HFF-Myc (cell line): ENCODE measurements at places on chromosomes 1 and 21.

DNA sequence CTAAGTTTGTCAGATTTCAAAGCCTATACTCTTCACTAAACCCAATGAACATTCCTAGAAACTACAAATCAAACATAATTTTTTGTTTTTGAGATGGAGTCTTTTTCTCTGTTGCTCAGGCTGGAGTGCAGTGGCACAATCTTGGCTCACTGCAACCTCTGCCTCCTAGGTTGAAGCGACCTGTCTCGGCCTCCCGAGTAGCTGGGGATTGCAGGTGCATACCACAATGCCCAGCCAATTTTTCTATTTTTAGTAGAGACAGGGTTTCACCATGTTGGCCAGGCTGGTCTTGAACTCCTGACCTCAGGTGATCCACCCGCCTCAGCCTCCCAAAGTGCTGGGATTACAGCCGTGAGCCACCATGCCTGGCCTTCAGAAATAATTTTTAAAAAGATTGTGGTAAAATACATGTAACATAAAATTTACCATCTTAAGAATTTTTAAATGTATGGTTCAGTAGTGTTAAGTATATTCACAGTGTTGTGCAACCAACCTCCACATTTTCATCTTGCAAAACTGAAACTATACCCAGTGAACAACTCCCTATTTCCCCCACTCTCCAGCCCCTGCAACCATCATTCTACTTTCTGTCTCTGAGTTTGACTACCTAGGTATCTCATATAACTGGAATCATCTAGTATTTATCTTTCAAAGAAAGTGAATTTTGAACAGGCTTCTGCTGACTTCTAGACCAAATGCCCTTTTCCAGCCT, 2.7 kb upstream of the CFAP141 start:
- no peak for DNase-seq

GRCh38 chr1:27536767-27537166, 46.8 kb upstream of the WASF2 start:
- no peak for DNase-seq

GRCh38 chr1:77828098-77828497, 48.6 kb downstream of the MIGA1 start:
- DNase-seq: no peak

GRCh38 chr1:102853136-102853535, 255.2 kb downstream of the COL11A1 start:
- no peak for DNase-seq

DNA sequence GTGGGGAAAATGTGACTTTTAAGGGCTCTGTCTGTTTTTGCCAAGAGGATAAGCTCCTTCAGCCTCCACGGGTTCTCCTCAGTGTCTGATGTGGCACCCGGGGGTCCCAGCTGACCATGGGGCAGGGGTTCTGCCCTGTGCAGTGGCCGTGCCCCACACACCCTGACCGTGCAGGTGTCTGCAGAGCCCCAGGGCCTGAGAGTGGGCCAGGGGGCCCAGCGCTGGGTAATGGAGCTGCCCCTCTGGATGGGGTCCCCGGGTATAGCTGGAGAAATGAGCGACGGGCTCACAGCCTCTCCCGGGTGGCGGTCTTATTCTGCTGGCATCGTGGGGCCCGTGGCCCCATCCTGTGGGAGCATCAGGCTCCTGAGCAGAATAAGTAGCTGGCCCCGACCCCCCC, 2.9 kb upstream of the PFKL start:
- no peak for DNase-seq

GRCh38 chr1:226615876-226616275, 67.3 kb downstream of the STUM start:
- no peak for DNase-seq

GRCh38 chr1:53546409-53547155, 87.4 kb downstream of the DMRTB1 start:
- no peak for DNase-seq

DNA sequence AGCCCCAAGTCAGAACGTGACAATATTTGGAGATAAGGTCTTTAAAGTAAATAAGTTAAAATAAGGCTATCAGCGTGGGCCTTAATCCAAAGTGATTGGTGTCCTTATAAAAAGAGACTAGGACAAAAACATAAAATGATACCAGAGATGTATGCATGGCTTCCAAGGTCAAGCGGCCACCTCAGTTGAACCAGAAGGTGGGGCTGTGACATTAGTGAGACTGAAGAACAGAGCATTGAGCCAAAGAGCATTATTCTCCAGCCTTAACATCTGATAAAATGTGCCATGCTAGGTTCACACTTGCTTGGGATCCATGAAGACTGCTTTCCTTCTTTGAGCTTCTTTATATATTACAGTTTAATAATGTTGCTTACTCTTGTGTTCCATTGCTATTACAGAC, 554.6 kb downstream of the PLA2G4A start:
- DNase-seq: no peak

- DNase-seq: peak; percentile 87
These were observed 10.2 kb downstream of the SPSB1 start for GRCh38 chr1:9302745-9303524.

GRCh38 chr1:6083801-6084446, 38.2 kb downstream of the KCNAB2 start:
- DNase-seq: no peak

DNA sequence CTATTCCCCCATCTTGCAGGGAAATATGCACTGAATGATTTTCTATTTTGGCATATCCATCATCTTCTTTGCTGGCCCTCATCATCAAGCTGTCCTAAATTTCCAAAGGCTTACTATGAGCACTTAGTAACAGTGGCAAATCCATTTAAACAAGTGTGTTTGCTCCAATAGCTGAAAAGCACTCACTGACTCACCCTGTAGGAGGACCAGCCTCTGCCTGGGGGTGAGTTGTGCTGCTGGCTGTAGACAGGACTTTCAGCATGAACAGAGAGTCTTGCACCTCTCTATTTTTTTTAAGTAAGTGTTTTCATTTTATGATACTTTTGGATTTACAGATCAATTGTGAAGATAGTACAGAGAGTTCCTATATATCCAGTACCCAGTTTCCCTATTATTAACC, 97.3 kb downstream of the SLC35F3 start:
- no peak for DNase-seq

GRCh38 chr1:106787520-106787919, 269.0 kb upstream of the PRMT6 start:
- DNase-seq: no peak

DNA sequence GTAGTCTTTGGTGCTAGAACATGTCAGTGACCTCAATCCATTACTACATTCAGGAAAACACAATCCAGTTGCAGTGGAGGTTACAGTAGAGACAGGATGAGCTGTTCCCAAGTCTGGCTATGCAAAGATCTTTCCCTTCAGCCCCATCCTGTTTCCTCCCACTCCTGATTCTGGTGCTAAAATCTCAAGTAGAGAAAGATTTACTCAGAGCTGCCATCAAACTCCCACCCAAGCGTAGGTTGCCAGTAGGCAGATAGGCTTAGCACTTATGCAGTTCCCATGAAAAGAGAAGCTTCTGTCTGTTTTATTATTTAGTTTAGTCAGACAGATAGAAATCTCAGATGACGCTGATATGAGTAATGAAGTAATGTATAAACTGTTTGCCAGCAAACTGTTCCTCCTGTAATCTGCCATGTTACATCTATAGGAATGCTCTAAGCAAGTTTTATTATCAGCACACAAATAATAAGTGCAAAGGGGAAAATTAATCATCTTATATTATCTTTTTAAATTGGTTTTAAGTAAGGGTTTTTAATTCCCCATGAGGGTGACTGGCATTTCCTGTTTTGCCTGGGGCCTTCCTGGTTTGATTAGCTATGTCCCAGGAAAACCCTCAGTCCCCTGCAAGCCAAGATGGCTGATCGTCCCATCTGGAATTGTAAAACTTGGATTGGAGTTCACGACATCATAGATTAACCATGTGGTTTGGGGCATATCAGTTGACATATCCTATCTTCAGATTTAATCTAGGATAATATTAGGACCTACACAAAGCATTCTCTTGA, 188.3 kb upstream of the PALMD start:
- peak; percentile 75 for DNase-seq
